ENCODE measurements at places on chromosomes 5 and 9.

- no peak for DNase-seq
Observed at GRCh38 chr9:92534204-92534603, 1.6 kb downstream of the ECM2 start.

- DNase-seq, result no peak
Observed at GRCh38 chr5:131994533-131995226, 16.8 kb downstream of the ACSL6 start.

- DNase-seq, result no peak
Observed at GRCh38 chr5:43773478-43773844, 170.5 kb downstream of the NNT start.

DNA sequence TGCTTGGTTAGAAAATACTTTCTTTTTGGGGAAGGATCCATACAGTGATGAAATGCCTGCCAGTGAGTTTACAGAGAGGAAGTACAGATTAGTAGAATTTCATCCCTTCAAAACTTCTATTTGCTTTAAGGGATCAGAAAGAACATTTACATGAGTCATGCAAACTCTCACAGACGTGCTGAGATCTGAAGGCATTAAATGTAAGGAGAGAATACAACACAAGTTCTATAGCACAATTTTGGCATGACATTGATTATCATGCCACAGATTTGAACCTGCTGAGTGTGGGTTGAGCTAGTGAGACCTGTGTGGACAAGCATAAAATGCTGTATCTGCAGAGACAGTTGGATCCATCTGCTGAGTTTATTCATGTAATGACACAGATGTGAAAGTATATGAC is 613.6 kb upstream of the SEMA6A start:
- no peak for DNase-seq

DNA sequence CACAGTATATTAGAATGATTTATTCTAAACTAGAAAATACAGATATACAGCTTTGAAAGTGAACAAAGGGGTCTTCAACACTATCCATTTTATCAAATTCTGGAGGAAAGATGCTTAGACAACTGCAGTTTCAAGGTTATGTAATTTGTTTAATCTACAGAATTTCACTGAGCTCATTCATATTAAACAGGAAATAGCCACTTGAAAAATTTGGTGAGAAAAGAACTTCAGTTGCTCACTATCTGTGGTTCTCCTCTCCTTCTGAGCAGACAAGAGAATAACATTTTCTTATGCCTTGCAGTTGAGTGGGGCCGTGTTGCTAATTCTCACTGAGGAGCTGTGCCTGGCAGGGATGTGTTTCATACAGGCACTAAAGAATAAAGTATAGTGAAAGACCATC is 1428.2 kb downstream of the CDH12 start:
- DNase-seq, result no peak

- DNase-seq, result no peak
Observed at GRCh38 chr5:157214415-157214814, 33.8 kb downstream of the ITK start.

- DNase-seq, result no peak
Observed at GRCh38 chr5:151873701-151874100, 51.0 kb downstream of the GLRA1 start.

DNA sequence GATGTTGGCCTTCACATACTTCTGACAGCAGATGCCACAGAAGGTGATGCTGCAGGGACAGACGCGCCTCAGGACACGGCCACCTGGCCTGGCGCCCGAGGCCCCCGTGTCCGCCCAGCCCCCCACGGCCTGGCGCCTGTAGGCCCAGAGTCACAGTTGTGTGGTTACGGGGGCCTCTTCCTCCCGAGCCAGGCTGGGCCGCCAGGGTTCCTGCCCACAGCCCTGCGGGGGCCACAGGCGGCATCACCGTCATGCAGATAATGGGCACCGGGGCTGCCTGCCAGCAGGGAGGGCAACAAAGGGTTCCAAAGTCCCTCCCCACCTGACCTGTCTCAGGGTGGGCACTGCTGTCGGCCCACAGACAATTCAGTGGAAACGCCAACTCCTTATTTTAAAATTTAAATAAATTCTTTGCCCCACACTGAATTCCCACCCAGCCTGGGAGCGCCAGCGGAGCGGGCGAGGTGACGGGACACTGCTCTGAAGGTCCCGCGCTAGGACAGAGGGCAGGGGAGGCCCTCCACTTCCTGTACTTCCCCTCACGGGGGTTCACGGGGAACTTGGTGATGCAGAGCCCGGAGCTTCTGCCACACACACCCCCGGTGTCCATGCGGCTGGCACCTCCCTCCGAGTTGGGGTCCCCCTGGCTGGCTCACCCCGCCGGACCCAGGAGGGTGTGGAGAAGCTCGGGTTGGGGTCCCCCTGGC is 40.6 kb downstream of the EXOC3 start:
- DNase-seq, result no peak

DNA sequence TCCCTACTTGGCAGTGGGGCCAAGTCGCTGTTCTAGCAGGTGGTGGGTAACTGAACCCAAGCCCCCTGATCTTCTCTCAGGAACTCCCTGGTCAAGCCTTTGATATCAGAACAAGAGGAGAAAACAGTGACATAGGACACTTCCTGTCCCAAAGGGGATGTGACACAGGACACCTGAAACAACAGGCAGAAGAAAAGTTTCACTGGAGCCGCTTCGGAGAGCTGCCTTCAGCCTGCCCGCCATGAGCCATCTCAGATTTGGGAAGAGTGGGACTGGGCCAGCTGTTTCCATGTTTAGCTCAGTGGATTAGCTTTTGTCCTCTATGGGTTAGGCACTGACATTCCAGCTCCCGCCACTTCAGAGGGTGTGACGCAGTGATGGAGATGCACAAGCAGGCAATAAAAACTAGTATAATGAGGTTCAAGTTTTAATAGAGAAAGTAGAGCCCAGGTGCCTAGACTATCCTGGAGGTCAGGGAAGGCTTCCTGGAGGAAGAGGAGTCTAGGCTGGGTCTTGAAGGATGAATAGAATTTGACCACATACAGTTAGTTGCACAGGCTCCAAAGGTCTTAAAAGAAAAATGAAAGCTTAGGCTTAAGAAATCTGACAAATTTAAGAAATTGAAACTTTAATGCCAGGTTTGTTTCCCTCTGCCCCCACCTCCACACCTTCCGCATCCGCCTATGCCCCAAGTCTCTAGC is 104.1 kb upstream of the SPRY4 start:
- no peak for DNase-seq

GRCh38 chr9:137407590-137408300 is 15.2 kb downstream of the EXD3 start:
- DNase-seq, result no peak

GRCh38 chr5:146254223-146254622 is 50.8 kb downstream of the RBM27 start:
- DNase-seq, result no peak

- DNase-seq, result no peak
Observed at GRCh38 chr9:123742009-123742767, 187.7 kb downstream of the DENND1A start.

GRCh38 chr5:76971511-76971910 is 18.7 kb downstream of the CRHBP start:
- no peak for DNase-seq

DNA sequence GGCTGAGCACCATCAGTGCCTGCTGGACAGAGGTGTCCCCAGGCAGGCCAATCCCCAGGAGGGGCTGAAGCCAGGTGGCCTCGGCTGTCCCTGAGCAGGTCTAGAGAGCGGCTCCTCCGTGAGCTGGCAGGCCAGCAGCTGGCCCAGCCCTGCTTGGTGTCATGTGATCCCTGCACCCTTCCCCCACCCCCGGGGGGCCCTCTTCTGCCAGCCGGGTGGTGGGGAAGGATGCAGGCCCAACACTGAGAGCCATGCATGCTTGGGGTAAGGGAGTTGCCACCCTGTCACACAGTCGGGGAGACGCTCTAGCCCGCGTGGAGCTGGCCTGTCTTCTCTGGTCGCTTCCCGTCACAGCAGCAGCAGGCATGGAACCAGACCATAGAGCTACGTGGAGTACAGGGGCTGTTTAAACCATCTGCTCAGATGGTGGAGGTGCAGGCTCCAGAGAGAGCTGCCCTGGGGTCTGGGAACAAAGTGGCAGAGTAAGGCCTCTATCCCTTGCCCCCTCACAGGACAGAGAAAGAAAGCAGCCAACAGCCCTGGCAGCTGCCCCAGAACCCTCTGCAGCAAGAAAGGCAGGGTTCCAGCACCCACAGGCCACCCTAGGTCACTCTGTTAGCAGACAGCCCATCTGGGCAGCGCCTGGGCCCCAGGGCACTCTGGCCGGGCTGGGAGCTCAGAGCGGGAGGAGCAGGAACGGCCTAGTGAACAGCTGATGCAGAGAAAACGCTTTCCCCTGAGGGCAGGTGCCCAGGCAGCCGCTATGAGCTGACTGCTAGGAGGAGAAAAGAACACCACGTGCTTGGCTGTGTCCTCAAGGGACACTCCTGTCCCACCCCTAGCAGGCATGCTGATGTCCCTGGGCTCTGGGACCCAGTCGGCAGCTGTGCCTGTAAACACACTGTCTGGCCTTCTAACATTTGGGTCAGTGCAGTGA is 6.8 kb downstream of the RALGDS start:
- DNase-seq, result no peak

GRCh38 chr5:73424556-73424977 is 24.0 kb downstream of the FOXD1 start:
- DNase-seq, result no peak

- DNase-seq, result no peak
Observed at GRCh38 chr5:27093279-27093678, 54.9 kb upstream of the CDH9 start.

- no peak for DNase-seq
Observed at GRCh38 chr5:104048231-104048630, 485.6 kb upstream of the NUDT12 start.

GRCh38 chr5:61625681-61626621 is 293.9 kb downstream of the ZSWIM6 start:
- no peak for DNase-seq

GRCh38 chr9:125758986-125759763 is 12.0 kb downstream of the PBX3 start:
- DNase-seq, result no peak

DNA sequence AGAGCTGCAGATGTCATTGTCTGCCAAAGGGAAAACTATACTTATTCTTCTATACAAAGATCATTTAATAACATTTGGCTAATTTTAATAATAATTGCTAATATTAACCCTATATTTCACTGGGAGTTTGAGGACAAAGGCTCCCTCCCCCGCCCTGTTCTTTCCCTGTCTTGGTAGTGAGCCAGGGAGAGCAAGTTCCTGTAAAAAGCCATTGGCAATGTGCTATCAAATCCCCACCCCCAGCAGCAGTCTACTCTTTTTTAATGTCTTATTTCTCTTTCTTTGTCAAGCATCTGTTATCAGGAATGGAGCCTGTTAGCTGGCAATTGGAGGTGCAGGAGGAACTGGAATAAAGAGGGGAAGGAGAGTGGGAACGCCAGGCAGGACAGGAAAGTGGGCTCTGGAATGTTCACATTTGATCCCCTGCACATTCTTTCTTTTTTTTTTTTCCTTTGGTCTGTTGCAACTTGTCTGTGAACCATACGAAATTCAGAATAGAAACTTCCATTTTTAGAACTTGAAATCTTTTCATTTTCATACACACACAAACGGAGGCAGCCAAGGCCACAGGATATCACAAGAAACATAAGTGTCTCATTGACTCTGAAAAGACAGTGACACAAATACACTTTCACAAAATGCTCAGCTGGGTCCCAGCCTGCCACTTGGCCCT is 664.8 kb upstream of the ZNF608 start:
- no peak for DNase-seq

DNA sequence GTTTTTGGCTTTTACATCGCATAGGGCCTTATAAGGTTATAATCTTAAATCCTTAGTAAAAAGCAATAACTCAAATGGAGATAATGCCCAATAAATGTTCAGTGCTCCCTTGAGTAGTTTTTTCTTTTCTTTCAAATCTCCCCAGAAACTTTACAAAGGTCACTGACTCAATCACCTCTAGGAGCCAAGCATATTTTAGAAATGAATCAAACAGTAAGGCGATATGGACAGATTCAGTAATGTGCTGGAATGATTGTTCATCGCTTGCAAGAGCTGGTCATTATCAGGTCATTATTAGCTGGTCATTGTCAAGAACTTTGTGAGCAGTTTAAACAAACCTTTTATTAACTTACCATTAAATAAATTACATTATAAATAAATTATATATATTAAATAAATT is 130.4 kb upstream of the SLIT3 start:
- no peak for DNase-seq

DNA sequence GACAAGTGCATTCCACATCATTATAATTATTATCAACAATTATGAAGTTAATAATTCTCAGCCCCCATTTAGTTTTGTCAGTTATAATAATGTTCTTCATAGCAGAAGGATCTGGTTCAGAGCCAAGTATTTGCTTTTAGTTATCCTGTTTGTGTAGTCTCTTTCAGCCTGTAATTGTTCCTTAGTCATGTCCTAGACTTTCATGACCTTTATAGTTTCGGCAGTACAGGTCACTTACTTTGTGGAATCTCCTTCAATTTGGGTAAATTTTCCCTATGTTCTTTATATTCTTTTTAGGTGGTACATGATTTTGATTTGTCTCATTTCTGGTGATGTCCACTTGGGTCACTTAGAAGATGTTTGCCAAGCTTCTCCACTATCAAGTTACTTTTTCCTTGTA is 34.3 kb downstream of the UBE2R2 start:
- no peak for DNase-seq

- no peak for DNase-seq
Observed at GRCh38 chr5:147454996-147455677, 54.7 kb downstream of the DPYSL3 start.

GRCh38 chr9:88983865-88984542 is 7.3 kb upstream of the S1PR3 start:
- DNase-seq, result no peak

- no peak for DNase-seq
Observed at GRCh38 chr9:119004618-119004990, 364.6 kb downstream of the BRINP1 start.

- no peak for DNase-seq
Observed at GRCh38 chr9:112581469-112582176, 95.0 kb downstream of the KIAA1958 start.

GRCh38 chr5:106290841-106291240 is 1379.9 kb downstream of the EFNA5 start:
- DNase-seq, result no peak

DNA sequence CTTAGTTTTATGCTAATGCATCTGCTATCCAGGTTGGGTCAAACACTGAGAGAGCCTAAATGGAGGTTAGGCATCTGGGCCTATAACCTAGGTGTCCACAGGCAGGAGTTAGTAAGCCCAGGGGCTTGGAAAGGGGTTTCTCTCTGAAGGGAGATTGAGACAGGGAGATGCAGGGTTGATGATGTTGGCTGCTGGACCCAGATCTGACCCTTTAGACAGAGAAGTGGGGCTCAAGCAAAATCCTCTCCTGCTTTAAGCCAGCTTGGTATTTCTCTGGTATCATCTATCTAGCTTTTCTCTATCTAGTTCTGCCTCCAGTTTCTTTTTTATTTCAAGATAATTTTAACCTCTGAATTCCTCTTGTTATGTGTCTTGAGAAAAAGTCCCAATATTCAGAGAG is 18.3 kb upstream of the ANKRD55 start:
- DNase-seq, result no peak

GRCh38 chr9:113474360-113475028 is 11.0 kb downstream of the RGS3 start:
- no peak for DNase-seq
